Aorta (tissue), 5 donors: ENCODE measurements at places on chromosomes 3 and 15. TPM values are rescaled to one million over a fixed set of nuclear protein-coding genes. Genes with fewer than 3 reads are reported as not detected.

Gene GOLGA6L7
- total RNA-seq = not detected

Gene RBSN
- 32.4 TPM for total RNA-seq

Gene ZNF80
- not detected for total RNA-seq

Gene SMAD3
- total RNA-seq = 90.8 TPM

Gene STXBP5L
- total RNA-seq = not detected

Gene ARGFX
- not detected for total RNA-seq
